SHP77 treated with DMSO at 0.1 percent for 48 hours (cell line): ENCODE measurements at places on chromosomes 6 and 20.

GRCh38 chr20:8815208-8815607 is 253.7 kb upstream of the PLCB4 start:
- DNase-seq: no peak

DNA sequence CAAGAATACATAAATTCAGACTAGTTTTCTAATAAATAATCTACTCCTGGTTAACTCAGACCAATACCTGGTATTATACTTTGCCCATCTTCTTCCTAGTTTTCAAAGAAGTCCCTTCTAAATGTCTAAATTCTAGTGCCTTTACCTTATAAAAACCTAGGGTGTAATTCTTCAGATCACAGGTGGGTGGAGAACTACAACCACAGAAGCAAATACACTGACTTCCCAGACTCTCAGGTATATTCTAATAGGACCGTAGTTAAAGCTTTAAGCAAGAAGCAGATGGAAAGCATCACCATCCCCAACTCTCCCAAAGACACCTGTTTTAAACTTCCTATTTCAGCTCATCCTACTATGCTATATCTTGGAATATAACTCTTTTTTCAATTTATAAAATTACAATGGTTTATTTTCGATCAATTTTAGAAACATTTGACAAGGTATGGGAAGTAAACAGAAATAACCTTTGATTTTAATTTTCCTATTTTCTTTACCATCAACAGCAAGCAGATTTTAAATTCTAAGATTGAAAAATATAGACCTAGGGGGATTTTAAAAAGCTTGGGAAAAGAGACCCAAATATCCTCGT is 15.8 kb downstream of the MAN1A1 start:
- DNase-seq: peak; percentile 10

DNA sequence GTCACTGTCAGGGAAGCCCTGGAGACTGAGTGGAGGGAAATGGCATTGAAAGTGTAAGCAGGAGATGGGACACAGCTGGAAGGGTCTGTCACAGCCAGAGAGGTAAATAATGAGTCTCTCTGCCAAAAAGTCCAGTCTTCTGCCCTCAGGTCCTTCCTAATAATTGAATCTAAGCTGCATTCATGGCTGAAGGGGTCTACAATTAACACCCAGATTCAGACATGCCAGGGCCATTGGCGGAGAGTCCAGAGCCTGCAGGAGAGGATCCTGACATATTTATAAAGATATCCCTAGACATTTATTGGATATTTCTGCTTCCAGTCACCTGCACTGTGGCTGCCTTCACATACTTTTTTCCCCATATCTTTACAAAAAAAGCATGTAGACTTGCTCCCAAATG is 89.0 kb downstream of the LRFN2 start:
- no peak for DNase-seq

GRCh38 chr20:21244808-21245207 is 58.3 kb upstream of the XRN2 start:
- no peak for DNase-seq

DNA sequence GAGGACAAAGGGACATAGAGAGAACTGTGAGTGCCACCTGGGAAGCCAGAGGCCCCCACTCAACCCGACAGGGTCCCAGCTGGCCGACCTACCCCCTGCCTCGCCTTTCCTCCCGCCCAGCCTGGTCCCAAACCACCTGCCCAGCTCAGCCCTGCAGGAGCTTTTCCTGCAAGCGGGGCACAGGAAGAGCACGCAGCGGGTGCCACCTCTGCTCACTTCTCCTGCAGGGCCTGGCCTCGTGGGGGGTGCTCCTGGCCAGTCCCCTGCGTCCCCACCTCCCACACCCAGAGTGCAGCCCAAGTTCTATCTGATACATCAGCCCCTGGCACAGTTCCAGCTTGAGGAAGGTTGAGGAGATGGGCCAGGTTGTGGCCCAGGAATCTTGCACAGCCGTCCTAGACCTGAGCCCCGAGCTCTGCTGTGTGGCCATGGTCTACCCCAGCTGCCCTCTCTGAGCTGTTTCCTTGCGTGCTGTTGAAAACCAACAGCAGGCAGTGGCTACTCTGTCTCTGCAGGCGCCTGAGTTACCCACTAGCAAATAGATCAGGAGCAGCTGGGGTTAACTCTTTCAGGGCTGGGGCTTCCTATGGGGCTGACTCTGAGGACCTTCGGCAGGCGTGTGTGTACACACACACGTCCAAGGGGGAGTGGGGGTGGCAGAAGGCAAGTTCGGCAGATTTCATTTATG is 1.7 kb downstream of the NECAB3 start:
- DNase-seq: no peak

GRCh38 chr6:106973836-106974335 is 643 bp downstream of the CD24 start:
- DNase-seq: no peak

DNA sequence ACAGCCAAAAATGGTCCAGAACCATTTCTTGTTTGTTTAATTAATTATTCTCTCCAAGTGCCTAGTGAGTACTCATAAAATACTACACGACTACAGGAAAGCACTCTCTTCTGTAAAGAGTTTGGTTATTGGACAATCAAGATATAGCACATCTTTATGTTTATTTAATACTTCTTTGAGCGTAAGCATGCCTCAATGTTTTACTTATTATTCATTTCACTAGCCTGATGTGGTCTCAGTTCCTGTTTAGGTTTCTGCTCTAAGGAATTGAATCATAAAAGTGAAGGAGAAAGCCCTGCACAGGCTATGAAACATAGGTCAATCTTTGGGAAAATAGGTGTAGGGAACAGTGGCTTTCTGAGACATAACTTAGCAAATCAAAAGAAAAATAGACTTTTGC is 45.9 kb upstream of the AIG1 start:
- no peak for DNase-seq

GRCh38 chr6:33672808-33673207 is 38.7 kb downstream of the UQCC2 start:
- DNase-seq: no peak

DNA sequence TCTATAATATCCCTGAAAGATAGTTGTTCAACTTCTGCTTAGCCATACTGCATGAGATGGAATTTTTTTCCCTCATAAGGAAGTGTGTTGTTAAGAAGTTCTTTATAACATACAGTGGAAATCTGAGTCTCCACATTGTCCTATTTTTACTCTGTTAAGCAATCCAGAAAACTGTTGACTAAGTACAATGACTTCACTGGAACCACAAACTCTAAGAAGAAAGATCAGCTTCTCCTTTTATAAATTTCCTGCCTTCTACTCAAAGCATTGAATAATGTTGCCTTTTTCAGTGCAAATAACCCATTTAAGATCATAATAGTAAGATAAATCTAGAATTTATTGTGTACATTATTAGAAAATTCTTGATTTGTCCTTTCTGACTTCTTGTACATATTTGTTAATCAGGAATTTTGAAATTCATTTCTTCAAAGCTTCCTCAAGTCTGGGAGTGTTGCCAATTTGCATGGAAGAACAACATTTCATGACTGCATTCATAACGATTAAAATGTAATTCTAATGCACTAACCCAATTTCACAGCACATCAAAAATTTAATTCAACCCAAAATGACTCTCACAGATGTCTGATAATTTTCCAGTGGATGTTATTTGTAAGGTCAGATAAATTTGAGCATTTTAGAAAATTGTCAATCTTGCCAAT is 45.6 kb upstream of the ANKEF1 start:
- no peak for DNase-seq

- DNase-seq: peak; percentile 50
Measured at GRCh38 chr6:24919056-24919892, 16.5 kb downstream of the RIPOR2 start.

DNA sequence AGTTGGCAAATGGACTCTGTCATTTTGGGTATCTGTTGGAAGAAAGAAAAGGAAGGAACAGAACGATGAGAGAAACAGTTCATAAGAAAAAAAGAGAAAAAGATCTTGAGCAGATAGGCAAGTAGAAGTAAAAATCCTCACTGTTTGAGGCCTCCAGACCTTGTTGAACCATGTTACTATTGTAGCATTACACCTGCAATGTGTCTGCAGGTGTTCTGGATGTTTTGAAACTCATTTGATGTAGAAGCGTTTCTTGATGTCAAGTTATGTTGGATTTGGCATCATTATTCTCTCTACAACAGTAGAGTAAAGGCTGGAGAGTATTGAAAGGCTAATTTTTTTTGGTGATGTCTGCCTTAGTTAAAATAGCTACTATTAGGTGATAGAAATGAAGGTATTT is 108.7 kb downstream of the CARMIL1 start:
- no peak for DNase-seq

DNA sequence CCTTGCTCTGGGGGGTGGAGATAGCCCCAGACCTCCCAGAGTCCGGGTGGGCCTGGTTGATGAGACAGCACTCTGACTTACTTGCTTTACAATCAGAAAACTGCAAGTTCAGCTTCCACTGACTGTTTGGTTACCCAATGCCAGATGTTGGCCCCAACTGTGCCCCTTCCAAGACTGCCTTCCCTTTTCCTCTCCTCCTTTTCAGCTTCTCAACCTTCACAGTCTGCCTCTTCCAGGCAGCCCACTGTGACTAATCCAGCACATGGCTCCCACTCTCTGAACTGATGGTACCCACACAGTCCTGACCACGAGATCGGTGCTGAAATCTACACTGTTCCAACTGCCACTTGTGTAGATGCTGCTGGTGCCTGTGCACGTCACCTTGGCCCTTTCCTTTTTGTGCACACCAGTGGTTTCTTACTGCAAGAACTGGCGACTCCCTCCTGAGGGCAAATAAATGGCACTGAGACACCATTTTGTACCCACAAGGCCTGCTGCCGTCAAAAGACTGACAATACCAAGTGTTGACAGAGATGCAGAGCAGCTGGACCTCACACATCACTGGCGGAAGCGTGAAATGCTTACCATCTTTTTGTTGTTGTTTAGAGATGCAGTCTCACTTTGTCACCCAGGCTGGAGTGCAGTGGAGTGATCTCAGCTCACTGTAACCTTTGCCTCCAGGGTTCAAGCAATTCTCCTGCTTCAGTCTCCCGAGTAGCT is 1.8 kb upstream of the ARFGAP1 start:
- DNase-seq: no peak

DNA sequence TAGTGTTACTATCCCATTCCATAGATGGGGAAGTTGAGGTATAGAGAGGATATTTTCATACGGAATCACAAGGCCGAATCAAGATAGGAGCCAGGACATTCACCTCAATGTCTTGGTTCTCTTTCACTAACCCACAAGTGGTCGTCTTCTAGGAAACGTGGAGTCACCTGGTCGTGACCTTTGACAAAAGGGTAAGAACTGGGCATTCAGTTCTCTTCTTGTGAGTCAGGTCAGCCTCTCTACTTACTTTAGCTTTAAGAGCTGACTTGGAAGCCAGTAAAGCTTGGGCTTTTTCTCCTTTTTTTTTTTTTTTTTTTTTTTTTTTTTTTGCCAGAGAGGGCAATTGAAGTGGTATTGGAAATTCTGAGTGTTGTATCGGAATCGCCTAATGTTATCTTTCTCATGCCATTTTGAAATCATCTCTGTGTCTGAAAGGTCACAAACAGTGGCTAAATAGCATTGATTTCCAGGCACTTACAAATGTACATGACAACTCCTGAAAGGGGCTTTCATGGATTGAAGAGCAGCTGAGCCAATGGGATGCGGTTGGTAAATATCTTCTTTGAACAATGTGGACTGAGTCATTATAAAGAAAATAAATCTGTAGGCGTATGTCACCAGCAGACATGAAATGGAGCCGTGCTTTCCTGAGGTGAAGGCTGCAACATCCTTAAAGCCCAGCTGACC is 356.9 kb downstream of the KIF16B start:
- no peak for DNase-seq

DNA sequence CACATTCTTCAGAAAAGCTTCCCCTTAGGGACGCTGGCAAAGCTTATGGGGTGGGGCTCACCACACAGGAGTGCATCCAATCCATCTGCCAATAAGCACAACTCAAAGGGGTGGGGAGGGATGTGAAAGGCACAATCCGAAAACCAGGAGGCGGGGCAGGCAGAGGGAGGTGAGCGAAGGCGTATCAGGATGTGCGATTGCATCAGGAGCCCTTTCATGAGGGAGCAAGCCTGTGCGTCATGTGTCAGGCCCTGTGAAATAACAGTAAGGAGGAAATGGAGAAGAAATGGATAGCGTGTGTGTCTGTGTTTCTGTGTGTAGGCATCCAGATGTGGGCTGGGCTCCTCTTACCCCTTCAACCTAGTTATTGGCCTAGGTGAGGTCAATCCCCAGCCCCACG is 382.4 kb upstream of the CDH4 start:
- no peak for DNase-seq

GRCh38 chr6:1636272-1636825 is 26.6 kb downstream of the FOXC1 start:
- DNase-seq: no peak

GRCh38 chr6:90190752-90191395 is 105.8 kb downstream of the BACH2 start:
- DNase-seq: no peak

- no peak for DNase-seq
Measured at GRCh38 chr6:167915139-167915538, 82.3 kb upstream of the KIF25 start.

DNA sequence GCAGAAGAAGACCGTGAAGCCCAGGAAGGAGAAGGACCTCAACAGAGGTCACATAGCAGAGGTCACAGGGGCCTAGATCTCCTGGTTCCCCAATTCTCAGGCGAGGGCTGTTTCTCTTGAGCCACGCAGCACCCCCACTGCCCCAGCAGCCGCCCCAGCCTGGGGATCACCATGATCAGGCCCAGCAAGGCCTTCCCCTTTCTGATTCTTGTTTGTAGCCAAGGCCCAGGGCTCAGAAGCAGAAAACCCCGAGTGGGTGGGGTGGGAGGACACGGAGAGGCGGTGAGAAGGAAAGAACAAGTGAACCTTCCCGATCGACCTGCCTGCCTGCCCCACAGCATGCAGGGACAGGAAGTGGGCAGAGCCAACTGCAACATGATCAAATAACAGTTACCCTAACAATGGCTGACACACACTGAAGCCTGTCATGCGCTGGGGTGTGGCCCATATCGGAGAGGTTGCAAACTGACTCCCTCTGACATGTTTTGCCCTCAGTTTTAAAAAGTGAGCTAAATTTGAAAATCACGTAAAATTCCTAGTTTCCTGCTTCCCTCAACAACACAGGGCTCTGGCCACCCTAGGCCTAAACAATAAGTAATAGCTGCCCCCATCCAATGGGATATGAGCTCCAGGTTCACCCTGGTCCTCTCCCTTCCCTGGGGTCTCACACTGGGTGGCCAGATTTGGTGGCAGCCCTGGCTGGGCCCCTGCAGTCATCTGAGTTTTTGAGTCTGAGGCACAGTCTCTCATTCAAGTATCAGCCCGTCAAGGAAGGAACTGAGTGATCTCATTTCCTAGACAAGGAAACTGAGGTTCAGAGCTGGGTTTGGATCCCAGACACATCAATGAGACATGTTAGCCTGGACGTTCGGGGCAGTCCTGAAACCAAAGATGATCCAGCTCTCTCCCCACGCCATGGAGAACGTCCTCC is 6.5 kb downstream of the PEDS1 start:
- DNase-seq: no peak
